ENCODE measurements at places on chromosomes 7 and 10. TPM values are rescaled to one million over a fixed set of nuclear protein-coding genes. Genes with fewer than 3 reads are reported as not detected.

SLC18A3 gene
- not detected for polyA plus RNA-seq

LEP gene
- polyA plus RNA-seq: 0.02 TPM

ENTPD7 gene
- polyA plus RNA-seq: 2.5 TPM

CLRN3 gene
- not detected for polyA plus RNA-seq

FGFR2 gene
- polyA plus RNA-seq: 10.8 TPM

ADCYAP1R1 gene
- polyA plus RNA-seq: 0.12 TPM

EBF3 gene
- polyA plus RNA-seq: 0.58 TPM

IKZF1 gene
- polyA plus RNA-seq: 1.0 TPM

PAPSS2 gene
- polyA plus RNA-seq: 1.3 TPM

MICALL2 gene
- polyA plus RNA-seq: 20.9 TPM

SYPL1 gene
- 101 TPM for polyA plus RNA-seq

TMEM229A gene
- polyA plus RNA-seq: not detected

EFCAB10 gene
- not detected for polyA plus RNA-seq

ADRA2A gene
- 0.51 TPM for polyA plus RNA-seq

BRI3 gene
- 60.1 TPM for polyA plus RNA-seq

CRYGN gene
- polyA plus RNA-seq: not detected

ALDH18A1 gene
- polyA plus RNA-seq: 18.5 TPM

CCDC146 gene
- polyA plus RNA-seq: 11.9 TPM

LIPM gene
- polyA plus RNA-seq: not detected

ECHDC3 gene
- polyA plus RNA-seq: 23.7 TPM

GIMAP1 gene
- 1.5 TPM for polyA plus RNA-seq

PON1 gene
- not detected for polyA plus RNA-seq

CPED1 gene
- polyA plus RNA-seq: 1.3 TPM

AGR2 gene
- polyA plus RNA-seq: 3.3 TPM

AGAP4 gene
- 18.5 TPM for polyA plus RNA-seq

UNCX gene
- polyA plus RNA-seq: not detected

LIPK gene
- 1.2 TPM for polyA plus RNA-seq

FAM24A gene
- polyA plus RNA-seq: not detected

DPP6 gene
- polyA plus RNA-seq: 0.60 TPM

TMEM213 gene
- polyA plus RNA-seq: not detected

DCLRE1C gene
- 5.7 TPM for polyA plus RNA-seq

ANKRD22 gene
- 46.0 TPM for polyA plus RNA-seq

ZNF22 gene
- polyA plus RNA-seq: 4.6 TPM

SCIN gene
- polyA plus RNA-seq: 10.4 TPM

AOAH gene
- 1.7 TPM for polyA plus RNA-seq

SFTPA1 gene
- polyA plus RNA-seq: 0.57 TPM

CPA4 gene
- 41.2 TPM for polyA plus RNA-seq

GOT1 gene
- polyA plus RNA-seq: 57.8 TPM

MSS51 gene
- polyA plus RNA-seq: 0.54 TPM

SPDYE5 gene
- 0.02 TPM for polyA plus RNA-seq

NAT16 gene
- polyA plus RNA-seq: not detected

ADAM8 gene
- 2.4 TPM for polyA plus RNA-seq

ST8SIA6 gene
- polyA plus RNA-seq: 0.13 TPM

RBP4 gene
- polyA plus RNA-seq: 0.14 TPM

AP5Z1 gene
- 22.1 TPM for polyA plus RNA-seq

REEP3 gene
- polyA plus RNA-seq: 10.0 TPM

MOGAT3 gene
- polyA plus RNA-seq: not detected

TCAF2 gene
- 4.4 TPM for polyA plus RNA-seq

SAMD9L gene
- polyA plus RNA-seq: 4.0 TPM

FKBP6 gene
- not detected for polyA plus RNA-seq

NUTM2D gene
- polyA plus RNA-seq: 7.0 TPM

ADRB1 gene
- 0.46 TPM for polyA plus RNA-seq

FXYD4 gene
- polyA plus RNA-seq: not detected

FANK1 gene
- 4.3 TPM for polyA plus RNA-seq

GIMAP5 gene
- 5.2 TPM for polyA plus RNA-seq

CISD1 gene
- 33.2 TPM for polyA plus RNA-seq

DNAH11 gene
- polyA plus RNA-seq: 0.51 TPM
